Activated CD4-positive, alpha-beta T cell treated with anti-CD3 and anti-CD28 coated beads, Interleukin-2, amount 10 ng/mL, durations not matched to agents 24 days and 14 days (primary cell): ENCODE measurements at places on chromosomes 1 and 21. TPM values are rescaled to one million over a fixed set of nuclear protein-coding genes. Genes with fewer than 3 reads are reported as not detected.

Gene OXCT2
- total RNA-seq: 1.5 and 1.8 TPM in 2 replicates

Gene S100A4
- 132 and 134 TPM in 2 replicates for total RNA-seq

Gene PEA15
- total RNA-seq: 70.2 and 70.9 TPM in 2 replicates

Gene PDIK1L
- total RNA-seq: 15.8 and 18.7 TPM in 2 replicates

Gene KLHDC8A
- total RNA-seq: 0.44 TPM in 1 of 2 replicates, not detected in the other

Gene CDK18
- 0.23 and 1.2 TPM in 2 replicates for total RNA-seq

Gene RHCE
- 0.14 TPM in 1 of 2 replicates, not detected in the other for total RNA-seq

Gene SYCP1
- not detected in 2 replicates for total RNA-seq

Gene NEGR1
- total RNA-seq: not detected in 2 replicates

Gene CD5L
- total RNA-seq: not detected in 2 replicates

Gene TNFRSF1B
- total RNA-seq: 145 TPM in 2 replicates

Gene SLC2A5
- total RNA-seq: not detected in 2 replicates

Gene ERI3
- total RNA-seq: 50.2 and 53.2 TPM in 2 replicates

Gene CATSPER4
- total RNA-seq: not detected in 2 replicates

Gene RNU1-1
- total RNA-seq: 1,962 and 2,189 TPM in 2 replicates

Gene PRXL2B
- 42.3 and 43.5 TPM in 2 replicates for total RNA-seq

Gene WNT2B
- total RNA-seq: 0.05 TPM in 1 of 2 replicates, not detected in the other

Gene LDLRAD1
- not detected in 2 replicates for total RNA-seq

Gene RCSD1
- total RNA-seq: 74.7 and 81.0 TPM in 2 replicates

Gene SPATA46
- not detected in 2 replicates for total RNA-seq

Gene DDI2
- total RNA-seq: 50.5 and 53.0 TPM in 2 replicates
